ENCODE measurements at places on chromosomes 1 and 21.

DNA sequence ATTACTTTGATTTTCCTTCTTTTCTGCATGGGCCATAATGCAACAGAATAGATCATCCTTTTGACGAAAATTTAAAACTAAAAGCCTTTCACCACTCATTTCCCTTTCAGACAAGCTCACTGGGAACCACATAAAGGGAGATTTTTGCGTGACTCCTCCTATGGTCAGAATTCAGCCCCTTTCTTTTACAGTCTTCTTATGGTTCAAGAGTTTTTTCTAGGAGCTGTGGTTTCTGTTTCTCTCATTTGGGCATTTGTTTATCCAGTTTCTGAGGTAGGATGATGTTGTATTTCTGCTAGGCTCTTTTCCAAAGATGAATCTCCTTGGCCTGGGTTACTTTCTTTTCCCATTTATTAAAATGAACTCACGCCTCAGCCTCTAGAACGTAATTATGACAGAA lies 16.9 kb downstream of the RGS1 start:
- DNase-seq = no peak

GRCh38 chr1:65946376-65946775 lies 153.7 kb downstream of the PDE4B start:
- no peak for DNase-seq

GRCh38 chr1:118136187-118136941 lies 48.7 kb downstream of the SPAG17 start:
- DNase-seq = no peak

- DNase-seq = no peak
Observed at GRCh38 chr1:94095112-94095637, 25.8 kb downstream of the ABCA4 start.

GRCh38 chr1:229380536-229381160 lies 37.8 kb upstream of the CCSAP start:
- DNase-seq = no peak

DNA sequence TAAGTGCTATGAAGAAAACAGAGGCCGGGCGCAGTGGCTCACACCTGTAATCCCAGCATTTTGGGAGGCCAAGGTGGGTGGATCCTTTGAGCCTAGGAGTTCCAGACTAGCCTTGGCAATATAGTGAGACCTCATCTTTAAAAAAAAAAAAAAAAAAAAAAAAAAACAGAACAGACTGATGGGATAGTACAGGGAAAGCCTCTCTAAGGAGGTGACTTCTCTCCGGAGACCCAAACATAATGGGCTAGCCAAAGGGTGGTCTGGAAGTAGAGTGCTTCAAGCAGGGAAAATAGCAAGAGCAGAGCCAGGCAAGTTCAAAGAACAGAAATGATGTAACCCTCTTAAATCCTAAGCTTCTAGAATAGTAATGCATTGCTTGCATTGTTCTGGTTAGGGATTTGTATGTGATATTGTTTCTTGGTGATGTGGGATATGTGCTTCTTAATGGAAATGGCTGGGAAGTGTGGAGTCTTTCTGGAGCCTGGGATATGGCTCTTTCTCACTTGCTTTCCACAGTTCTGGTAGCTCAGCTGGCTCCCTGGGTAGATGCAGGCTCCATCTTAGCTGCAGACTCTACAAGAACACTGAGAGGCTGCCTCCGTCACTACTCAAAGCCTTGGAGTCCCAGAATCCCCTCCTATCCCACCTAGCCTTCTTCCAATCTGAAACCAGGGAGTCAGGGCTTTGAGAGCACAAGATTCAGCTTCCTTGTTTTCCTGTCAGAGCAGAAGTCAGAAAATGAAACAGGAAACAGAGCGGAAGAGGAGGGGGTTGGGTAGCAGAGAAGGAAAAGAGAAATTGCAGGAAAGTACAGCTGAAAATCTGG lies 1.9 kb upstream of the PIGV start:
- no peak for DNase-seq

- no peak for DNase-seq
Observed at GRCh38 chr1:7335224-7335879, 435.7 kb upstream of the VAMP3 start.

- DNase-seq = no peak
Observed at GRCh38 chr1:79190074-79190473, 183.5 kb upstream of the ADGRL4 start.

- no peak for DNase-seq
Observed at GRCh38 chr21:26758083-26758880, 86.9 kb downstream of the ADAMTS1 start.

- DNase-seq = no peak
Observed at GRCh38 chr1:168728473-168729404, at the start of gene DPT. Gene DPT (minus strand): TSS chr1:168729206. CDS start chr1:168729174, 32 bp downstream.

- no peak for DNase-seq
Observed at GRCh38 chr1:78281580-78281979, 209.2 kb upstream of the PTGFR start.
